ENCODE measurements at places on chromosomes 11 and 22. TPM values are rescaled to one million over a fixed set of nuclear protein-coding genes. Genes with fewer than 3 reads are reported as not detected.

The SIK2 gene
- 8.9 TPM for total RNA-seq

The YPEL4 gene
- total RNA-seq = 0.89 TPM

The SYCE3 gene
- total RNA-seq = not detected

The TENM4 gene
- 57.3 TPM for total RNA-seq

The TMPRSS4 gene
- not detected for total RNA-seq

The IL17RA gene
- total RNA-seq = 5.4 TPM

Measured in smooth muscle cell of the umbilical artery (primary cell).